Colonic mucosa (tissue), 4 donors: ENCODE measurements at places on chromosomes 13 and 19. TPM values are rescaled to one million over a fixed set of nuclear protein-coding genes. Genes with fewer than 3 reads are reported as not detected.
A peak's percentile ranks its signal among the peaks of the same experiment; 100 is the strongest.

DNA sequence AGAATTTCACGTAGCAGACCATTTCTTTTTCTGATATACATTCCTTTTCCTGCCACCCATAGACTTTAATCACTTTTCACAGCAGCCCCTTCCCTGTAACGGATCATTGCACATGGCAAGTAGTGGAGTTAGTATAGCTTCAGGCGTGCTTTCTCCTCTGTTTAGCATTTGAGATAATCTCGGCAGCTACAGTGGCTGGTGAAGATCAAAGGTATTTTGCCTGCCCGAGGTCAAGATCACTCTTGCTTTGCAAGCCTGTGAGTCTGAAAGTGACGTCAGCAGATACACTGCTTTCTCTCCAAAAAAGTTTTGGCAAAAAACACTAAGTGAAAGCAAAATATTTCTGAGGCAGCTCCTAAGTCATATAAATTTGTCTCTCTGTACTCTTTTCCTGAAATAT lies 260.0 kb downstream of the NDFIP2 start:
- H3K4me3 ChIP-seq, result no peak overlapping the region
- no peak overlapping the region for H3K27ac ChIP-seq
- DNase-seq, result no peak
- H3K4me1 ChIP-seq, result no peaks in the 10 kb centered on the region

- no peak overlapping the region for H3K4me3 ChIP-seq
- no peaks in the 10 kb centered on the region for H3K4me1 ChIP-seq
- peaks cover 23% of the 10 kb centered on the region for H3K27me3 ChIP-seq
- H3K36me3 ChIP-seq, result no peaks in the 10 kb centered on the region
- DNase-seq, result no peak
- no peak overlapping the region for H3K27ac ChIP-seq
Measured at GRCh38 chr13:110302997-110303396, 4.0 kb downstream of the COL4A1 start.

Gene KISS1R
- total RNA-seq, result not detected

GRCh38 chr19:15788594-15789270 lies 1.3 kb downstream of the OR10H5 start:
- H3K4me1 ChIP-seq, result no peaks in the 10 kb centered on the region
- H3K36me3 ChIP-seq, result no peaks in the 10 kb centered on the region
- peak; percentile 58 for DNase-seq
- no peak overlapping the region for H3K4me3 ChIP-seq
- H3K27me3 ChIP-seq, result no peaks in the 10 kb centered on the region

GRCh38 chr19:12828494-12828893 lies 5.9 kb downstream of the RTBDN start:
- no peaks in the 10 kb centered on the region for H3K36me3 ChIP-seq
- peak; percentile 63 for DNase-seq
- H3K27ac ChIP-seq, result no peak overlapping the region
- peaks cover 5% of the 10 kb centered on the region for H3K4me1 ChIP-seq
- H3K27me3 ChIP-seq, result peaks cover 29% of the 10 kb centered on the region

Gene ANGPTL8
- total RNA-seq, result not detected

- H3K27ac ChIP-seq, result no peak overlapping the region
- DNase-seq, result no peak
- H3K4me1 ChIP-seq, result no peaks in the 10 kb centered on the region
Measured at GRCh38 chr13:38405216-38405615, 55.6 kb downstream of the UFM1 start.

GRCh38 chr19:44988896-44989556 lies 12.2 kb upstream of the RELB start:
- no peaks in the 10 kb centered on the region for H3K36me3 ChIP-seq
- H3K27me3 ChIP-seq, result no peaks in the 10 kb centered on the region
- no peaks in the 10 kb centered on the region for H3K4me1 ChIP-seq
- no peak overlapping the region for H3K4me3 ChIP-seq
- DNase-seq, result peak; percentile 75

- H3K27ac ChIP-seq, result no peak overlapping the region
- no peak overlapping the region for H3K4me3 ChIP-seq
- no peaks in the 10 kb centered on the region for H3K27me3 ChIP-seq
Measured at GRCh38 chr19:3543150-3544057, 4.4 kb downstream of the TEKTIP1 start.

Gene CD209
- total RNA-seq, result 12.1 TPM

Gene GARIN5A
- total RNA-seq, result 2.1 TPM

DNA sequence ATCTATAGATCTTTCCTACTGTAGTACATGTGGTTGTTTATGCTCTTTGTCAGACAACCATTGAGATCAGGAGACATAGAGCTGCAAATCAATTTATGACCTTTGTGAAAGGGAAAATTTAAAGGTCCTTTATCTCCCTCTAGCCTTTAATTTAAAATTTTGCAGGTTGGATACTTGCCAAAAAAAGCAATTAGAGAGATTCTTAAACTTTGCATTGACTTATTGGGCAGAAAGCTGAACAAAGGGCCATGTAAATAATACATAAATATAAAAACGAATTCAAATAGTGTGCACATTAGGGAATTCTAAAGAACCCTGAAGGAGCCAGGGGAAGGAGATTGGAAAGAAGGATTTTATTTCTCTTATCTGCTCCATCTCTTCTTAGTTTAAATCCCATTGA lies 22.0 kb upstream of the RB1 start:
- no peak for DNase-seq
- no peaks in the 10 kb centered on the region for H3K27me3 ChIP-seq
- no peak overlapping the region for H3K4me3 ChIP-seq

DNA sequence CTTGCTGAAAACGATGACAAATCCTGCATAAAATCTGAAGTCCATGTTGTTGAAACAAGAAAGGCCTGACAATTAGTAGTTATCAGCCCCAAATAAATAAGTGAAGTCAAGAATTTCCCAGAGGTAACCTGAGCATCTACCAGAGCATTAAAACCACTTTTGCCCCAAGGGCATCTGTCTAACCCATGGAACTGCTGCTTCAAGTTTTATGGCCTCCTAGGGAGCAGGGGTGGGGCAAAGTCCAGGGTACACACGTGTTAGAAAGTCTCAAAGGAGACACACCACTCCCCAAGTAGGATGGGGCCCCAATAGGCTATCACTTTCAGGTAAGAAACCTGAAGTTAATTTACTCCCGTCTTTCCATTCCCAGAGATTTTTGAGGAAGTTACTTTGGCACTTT lies 81.1 kb downstream of the CACNA1A start:
- no peaks in the 10 kb centered on the region for H3K27me3 ChIP-seq
- H3K4me1 ChIP-seq, result no peaks in the 10 kb centered on the region
- DNase-seq, result no peak
- no peak overlapping the region for H3K4me3 ChIP-seq
- H3K36me3 ChIP-seq, result no peaks in the 10 kb centered on the region

Gene TNFRSF19
- total RNA-seq, result 0.90 TPM

DNA sequence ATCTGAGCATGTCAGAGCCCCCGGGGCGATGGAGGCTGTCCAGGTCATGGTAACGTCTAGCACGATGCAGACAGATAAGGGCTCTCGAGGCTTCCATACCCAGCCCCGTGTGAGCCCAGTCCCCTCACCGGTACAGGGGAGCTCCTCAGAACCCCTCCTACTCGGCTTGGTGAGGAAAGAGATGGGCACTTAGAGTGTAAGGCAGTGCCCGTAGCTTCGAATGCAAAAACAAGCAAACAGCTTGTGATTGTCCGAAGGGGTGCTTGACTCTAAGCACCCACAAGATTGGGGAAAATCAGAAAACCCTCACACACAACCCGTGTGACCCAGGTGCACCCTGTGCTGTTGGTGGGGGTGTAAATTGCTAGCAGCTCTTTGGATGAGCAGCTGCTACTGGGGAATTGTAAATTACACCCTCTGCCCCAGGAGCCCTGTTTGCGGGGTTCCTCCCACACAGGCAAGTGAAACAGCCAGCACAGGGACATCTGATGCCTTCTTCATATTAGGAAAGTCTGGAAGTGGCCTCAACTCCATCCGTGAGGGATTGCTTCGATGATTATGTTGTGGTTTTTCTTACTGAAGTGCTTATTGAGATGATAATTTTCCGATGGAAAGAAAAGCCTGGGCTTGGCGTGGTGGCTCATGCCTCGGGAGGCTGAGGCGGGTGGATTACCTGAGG lies 918 bp upstream of the PSPN start:
- H3K4me1 ChIP-seq, result no peaks in the 10 kb centered on the region
- peaks cover 14% of the 10 kb centered on the region for H3K36me3 ChIP-seq
- no peak for DNase-seq
- no peak overlapping the region for H3K4me3 ChIP-seq
- no peak overlapping the region for H3K27ac ChIP-seq

GRCh38 chr19:46927106-46927505 lies 66.3 kb downstream of the ARHGAP35 start:
- H3K4me3 ChIP-seq, result no peak overlapping the region
- peaks cover 22% of the 10 kb centered on the region for H3K4me1 ChIP-seq
- no peaks in the 10 kb centered on the region for H3K27me3 ChIP-seq

Gene NXNL1
- total RNA-seq, result not detected

GRCh38 chr13:85538957-85539356 lies 260.3 kb downstream of the SLITRK6 start:
- DNase-seq, result no peak
- H3K4me3 ChIP-seq, result no peak overlapping the region
- no peaks in the 10 kb centered on the region for H3K36me3 ChIP-seq
- H3K4me1 ChIP-seq, result no peaks in the 10 kb centered on the region
